Upper lobe of left lung (tissue), 6 donors: ENCODE measurements at places on chromosomes 13 and 19. TPM values are rescaled to one million over a fixed set of nuclear protein-coding genes. Genes with fewer than 3 reads are reported as not detected.

- DNase-seq = no peak
- H3K36me3 ChIP-seq = no peaks in the 10 kb centered on the region
- no peak overlapping the region for H3K4me3 ChIP-seq
- no peaks in the 10 kb centered on the region for H3K27me3 ChIP-seq
These were observed 1.8 kb upstream of the ZNF83 start for GRCh38 chr19:52639996-52640395.

GRCh38 chr19:39193803-39194202 lies 3.0 kb upstream of the NCCRP1 start:
- no peak overlapping the region for H3K4me3 ChIP-seq
- H3K27me3 ChIP-seq = no peaks in the 10 kb centered on the region
- H3K36me3 ChIP-seq = no peaks in the 10 kb centered on the region
- H3K4me1 ChIP-seq = peaks cover 21% of the 10 kb centered on the region
- no peak overlapping the region for H3K27ac ChIP-seq

Gene POGLUT2
- total RNA-seq = 4.7 TPM

DNA sequence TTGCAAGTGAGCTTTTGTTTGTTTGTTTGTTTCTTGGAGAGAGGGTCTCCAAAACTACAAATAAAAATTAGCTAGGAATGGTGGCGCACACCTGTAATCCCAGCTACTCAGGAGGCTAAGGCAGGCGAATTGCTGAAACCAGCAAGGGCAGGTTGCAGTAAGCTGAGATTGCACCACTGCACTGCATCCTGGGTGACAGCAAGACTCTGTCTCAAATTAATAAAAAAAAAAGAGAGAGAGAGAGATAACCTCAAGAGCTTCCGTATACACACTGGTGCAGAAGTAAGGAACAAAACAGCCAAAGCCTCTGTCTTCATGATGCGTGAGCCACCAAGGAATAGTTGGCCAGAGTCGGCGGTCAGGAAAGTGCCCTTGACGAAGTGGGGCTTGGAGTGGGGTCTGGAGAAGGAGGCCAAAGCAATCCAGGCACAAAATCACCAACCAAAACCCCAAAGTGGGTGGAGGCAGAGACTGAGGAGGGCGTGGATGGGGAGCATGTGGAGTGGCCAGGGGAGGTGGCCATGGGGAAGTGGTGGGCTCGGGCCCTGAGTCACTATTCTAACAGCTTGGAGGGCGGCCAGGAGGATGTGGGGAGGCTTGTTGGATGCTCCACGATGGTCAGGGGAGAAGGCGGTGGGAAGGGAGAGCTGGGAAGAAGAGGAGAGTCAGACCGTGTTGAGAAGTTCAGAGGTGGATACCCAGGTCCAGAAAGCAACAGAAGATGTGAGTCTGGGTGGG lies 21.2 kb upstream of the TOMM40 start:
- H3K27me3 ChIP-seq = no peaks in the 10 kb centered on the region
- peak; percentile 65 for DNase-seq
- H3K4me1 ChIP-seq = no peaks in the 10 kb centered on the region
- peak overlapping the region; percentile 68 for H3K27ac ChIP-seq
- H3K36me3 ChIP-seq = peaks cover 37% of the 10 kb centered on the region
- no peak overlapping the region for H3K4me3 ChIP-seq

GRCh38 chr19:41328157-41328841 lies 18.3 kb downstream of the CCDC97 start:
- no peak for DNase-seq
- H3K36me3 ChIP-seq = peaks cover 28% of the 10 kb centered on the region
- H3K27me3 ChIP-seq = no peaks in the 10 kb centered on the region
- H3K4me3 ChIP-seq = no peak overlapping the region

GRCh38 chr13:110387451-110388107 lies 80.5 kb downstream of the COL4A2 start:
- peak overlapping the region; percentile 53 for H3K27ac ChIP-seq
- H3K36me3 ChIP-seq = no peaks in the 10 kb centered on the region
- peaks cover 26% of the 10 kb centered on the region for H3K4me1 ChIP-seq
- H3K4me3 ChIP-seq = no peak overlapping the region
